A549 (cell line): ENCODE measurements at places on chromosomes 1 and 21. TPM values are rescaled to one million over a fixed set of nuclear protein-coding genes. Genes with fewer than 3 reads are reported as not detected.

DNA sequence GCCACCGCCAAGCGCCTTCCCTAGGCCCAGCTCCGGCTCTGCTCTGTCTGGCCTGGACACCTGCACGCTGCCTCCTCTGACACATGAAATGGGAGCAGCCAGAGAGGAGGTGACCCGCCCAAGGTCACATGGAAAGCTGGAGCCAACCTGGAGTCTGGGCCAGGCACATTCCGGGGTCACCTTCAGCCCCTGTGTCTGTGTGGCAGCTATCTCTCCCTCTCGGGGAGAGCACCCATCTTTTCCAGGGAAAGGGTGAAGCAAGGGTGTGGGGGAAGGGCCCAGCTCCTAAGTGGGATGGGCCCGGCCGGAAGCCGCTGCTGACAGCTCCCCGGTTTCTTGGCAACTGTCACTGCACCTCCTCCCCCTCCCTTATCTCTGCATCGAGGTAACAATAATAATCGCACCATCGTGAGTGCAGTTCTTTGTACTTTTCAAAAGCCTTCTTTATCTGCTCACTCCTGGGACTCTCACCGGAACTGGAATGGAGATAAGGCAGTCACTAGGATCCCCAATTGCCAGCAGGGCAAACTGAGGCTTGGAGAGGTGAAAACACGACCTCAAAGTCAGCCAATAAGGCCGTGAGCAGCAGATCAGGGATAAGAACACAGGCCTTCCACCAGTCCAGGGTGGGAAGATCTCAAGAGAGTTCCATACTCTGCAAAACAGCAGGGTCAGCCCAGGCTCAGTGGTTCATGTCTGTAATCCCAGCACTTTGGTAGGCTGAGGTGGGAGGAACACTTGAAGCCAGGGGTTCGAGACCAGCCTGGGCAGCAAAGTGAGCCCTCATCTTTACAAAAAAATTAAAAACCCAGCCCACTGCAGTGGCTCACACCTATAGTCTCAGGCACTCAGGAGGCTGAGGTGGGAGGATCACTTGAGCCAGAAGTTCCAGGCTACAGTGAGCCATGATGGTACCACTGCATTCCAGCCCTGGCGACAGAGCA is 36.9 kb downstream of the RAP1GAP start:
- peak; percentile 37 for DNase-seq

Gene HSD3B1
- polyA plus RNA-seq, result not detected in 3 replicates

Gene TAS1R1
- 0.04 TPM in 1 of 3 replicates, not detected in the others for polyA plus RNA-seq

GRCh38 chr1:78501203-78501602 is 10.4 kb downstream of the PTGFR start:
- no peak for DNase-seq

- DNase-seq, result no peak
Measured at GRCh38 chr21:39029086-39029755, 154.0 kb downstream of the PSMG1 start.

- DNase-seq, result no peak
Measured at GRCh38 chr1:38392861-38393260, 346.3 kb upstream of the POU3F1 start.

DNA sequence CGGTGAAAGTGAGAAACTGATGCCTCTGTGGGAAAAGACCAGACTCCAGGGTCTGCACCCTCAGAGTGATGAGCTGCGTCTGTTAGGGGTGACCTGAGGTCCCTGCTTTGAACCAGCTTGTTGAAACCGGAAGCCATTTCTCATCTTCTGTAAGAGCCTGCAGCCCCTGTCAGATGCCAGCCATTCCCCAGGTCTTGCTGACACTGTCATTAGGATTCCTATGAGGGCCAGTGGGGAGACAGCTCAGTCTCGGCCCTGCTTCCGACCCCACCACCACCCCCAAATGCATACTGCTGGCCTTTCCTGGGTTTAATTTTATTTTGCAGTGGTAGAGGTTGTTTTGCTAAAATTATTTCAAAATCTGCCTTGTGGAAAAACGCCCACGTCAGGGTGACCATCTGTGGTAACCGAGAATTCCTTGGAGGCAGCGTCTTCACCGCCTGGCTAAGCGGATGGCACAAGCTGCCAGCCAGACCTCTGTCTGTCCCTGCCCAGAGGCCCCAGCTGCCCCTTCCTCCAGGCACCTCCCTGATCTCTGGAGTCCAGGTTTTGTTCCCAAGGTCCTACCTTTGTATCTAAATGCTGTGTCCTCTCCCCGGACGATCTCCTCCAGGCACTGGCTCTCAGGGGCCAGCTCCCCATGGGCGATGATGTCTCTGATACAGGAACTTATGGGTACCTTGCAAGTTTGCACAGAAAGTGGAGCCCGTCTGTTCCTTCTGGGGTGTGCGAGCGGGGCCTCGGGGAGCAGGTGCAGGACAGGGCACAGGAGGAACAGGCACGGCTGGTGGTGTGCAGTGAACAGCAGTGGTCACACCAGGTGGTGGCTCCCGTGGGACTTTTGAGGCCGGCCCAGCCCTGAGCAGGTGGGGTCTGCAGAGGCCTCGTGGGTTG is 49.9 kb downstream of the PRKCZ start:
- DNase-seq, result no peak

Gene GJB4
- 0.04 to 0.07 TPM in 2 of 3 replicates, not detected in the other for polyA plus RNA-seq

DNA sequence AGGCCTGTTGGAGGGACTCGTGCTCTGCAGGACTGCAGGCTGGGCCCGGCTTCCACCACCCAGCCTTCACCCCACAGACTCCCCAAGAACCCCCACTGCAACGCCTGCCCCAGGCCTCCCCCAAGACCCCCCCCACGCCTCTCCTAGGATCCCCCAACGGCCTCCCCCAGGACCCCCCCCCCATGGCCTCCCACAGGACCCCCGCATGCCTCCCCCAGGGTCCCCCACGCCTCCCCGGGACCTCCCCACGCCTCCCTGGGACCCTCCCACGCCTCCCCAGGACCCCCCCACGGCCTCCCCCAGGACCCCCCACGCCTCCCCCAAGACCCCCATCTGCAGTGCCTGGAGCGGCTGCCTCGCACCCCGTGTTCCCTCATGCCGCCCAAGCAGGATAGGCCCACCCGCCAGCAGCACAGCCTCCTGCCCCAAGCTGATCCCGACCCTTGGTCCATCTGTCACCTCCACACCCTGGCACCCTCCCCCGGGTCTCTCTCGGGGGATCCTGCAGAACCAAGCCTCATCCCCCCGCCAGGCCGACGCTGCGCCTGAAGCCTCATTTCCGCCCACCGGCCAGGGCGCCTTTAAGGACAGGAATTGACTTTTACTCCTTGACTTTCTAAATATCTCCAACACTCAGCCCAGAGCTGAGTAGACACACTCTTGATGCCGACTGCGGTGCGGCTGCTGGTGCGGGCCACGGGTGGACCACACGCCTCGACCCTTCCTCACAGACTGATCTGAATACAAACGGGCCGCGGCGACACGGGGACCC is 14.1 kb upstream of the RNF223 start:
- no peak for DNase-seq

- no peak for DNase-seq
Measured at GRCh38 chr1:177451191-177451590, 280.4 kb downstream of the BRINP2 start.

Gene TEDDM1
- not detected in 3 replicates for polyA plus RNA-seq

GRCh38 chr1:59329412-59330053 is 32.6 kb downstream of the FGGY start:
- DNase-seq, result no peak

GRCh38 chr1:31453384-31454079 is 40.5 kb downstream of the SERINC2 start:
- DNase-seq, result no peak

- DNase-seq, result no peak
Measured at GRCh38 chr1:50610563-50610962, 187.3 kb upstream of the DMRTA2 start.

- DNase-seq, result peak; percentile 35
Measured at GRCh38 chr1:244730153-244730933, 77.4 kb downstream of the DESI2 start.

Gene CBR1
- 203 to 211 TPM (median 208 TPM) in 3 replicates for polyA plus RNA-seq

DNA sequence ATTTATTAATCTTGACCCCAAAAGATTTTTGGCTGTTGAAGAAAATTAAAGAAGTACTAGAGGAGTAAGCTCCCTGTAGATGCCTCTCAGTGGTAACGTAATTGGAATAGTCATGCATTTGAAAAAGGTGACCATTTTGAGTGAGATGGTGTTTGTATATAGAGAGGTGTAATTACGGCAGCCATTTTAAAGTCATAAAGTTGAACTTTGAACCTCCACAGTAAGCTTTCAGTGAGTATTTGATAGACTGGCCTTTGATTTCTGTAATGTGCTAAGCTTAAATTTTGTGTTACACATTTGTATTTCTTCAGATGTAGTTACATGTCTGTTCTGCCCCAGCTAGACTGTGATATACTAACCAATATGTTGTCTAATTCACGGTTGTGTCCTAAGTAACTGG is 21.5 kb upstream of the TMCO2 start:
- DNase-seq, result no peak

DNA sequence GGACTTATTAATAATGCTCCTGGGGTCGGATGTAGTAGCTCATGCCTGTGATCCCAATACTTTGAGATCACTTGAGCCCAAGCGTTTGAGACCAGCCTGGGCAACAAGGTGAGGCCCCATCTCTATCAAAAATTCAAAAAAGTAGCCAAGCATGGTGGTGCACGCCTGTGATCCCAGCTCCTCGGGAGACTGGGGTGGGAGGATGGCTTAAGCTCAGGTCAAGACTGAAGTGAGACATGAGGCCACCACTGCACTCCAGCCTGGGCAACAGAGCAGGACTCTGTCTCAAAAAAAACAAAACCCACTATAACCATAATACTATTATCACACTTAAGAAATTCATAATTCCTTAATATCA is 1.6 kb upstream of the DEGS1 start:
- DNase-seq, result no peak

GRCh38 chr1:167206166-167206835 is 14.4 kb upstream of the POU2F1 start:
- DNase-seq, result no peak

DNA sequence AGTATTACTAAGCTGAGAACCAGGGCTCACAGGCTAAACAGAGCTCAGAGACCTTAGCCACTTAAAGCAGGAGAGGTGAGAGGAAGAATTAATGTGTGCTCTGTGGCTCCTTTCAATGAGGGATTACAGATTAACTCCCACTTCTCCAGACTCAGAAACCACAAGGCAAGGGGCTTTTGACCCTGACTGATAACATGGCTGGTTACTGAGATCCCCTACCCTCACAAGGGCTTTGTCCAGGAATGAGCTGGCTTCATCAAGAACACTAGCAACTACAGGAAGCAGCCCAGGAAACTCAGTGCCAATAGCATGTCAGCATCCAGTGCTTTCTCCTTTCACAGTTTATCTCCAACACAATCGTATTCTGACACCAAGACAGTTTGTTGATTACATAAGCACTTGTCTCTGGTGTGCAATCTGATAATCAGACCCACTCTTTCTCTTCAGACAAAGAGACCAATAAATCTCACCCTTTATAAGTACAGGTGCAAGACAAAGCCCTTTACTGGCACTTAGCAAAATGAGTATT is 38.8 kb downstream of the ERI3 start:
- no peak for DNase-seq

GRCh38 chr21:34526241-34526617 is 14.2 kb upstream of the KCNE1 start:
- DNase-seq, result no peak

DNA sequence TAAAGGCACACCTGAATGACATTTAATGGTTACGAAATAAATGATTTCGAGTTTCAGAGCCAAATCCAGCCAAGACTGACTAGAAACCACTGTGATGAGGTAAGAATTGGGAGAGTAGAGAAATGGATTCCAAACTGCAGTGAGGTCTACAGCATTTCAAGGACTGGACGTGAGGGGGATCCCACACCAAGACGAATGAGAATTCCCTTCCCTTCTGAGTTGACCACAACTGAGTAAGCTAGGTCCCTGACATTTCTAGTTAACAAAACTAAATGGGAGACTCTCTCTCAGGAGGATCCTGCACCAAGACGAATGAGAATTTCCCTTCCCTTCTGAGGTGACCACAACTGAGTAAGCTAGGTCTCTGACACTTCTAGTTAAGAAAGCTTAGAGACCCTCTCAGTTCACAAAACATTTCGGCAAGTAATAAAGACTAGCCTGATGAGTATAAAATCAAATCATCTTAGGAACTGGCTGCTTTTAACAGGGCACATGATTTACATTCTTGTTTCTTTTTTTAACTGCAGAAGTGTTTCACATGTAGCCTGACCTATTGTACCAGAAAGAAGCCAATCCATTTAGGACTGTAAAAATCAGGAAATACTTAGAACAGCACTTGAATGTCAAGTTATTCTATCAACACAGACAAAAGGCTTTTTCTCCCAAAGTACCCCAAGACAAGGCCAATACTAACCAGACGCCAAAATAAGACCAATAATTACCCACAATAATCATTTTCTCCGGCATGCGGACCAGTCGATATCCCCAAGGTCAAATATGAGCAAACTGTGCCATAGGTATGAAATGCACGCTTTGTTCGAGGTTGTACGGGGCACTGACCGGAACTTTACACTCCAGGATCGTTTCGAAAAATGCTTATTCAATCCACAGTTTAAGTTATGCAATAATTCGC is 1.4 kb upstream of the SPATA1 start:
- no peak for DNase-seq

DNA sequence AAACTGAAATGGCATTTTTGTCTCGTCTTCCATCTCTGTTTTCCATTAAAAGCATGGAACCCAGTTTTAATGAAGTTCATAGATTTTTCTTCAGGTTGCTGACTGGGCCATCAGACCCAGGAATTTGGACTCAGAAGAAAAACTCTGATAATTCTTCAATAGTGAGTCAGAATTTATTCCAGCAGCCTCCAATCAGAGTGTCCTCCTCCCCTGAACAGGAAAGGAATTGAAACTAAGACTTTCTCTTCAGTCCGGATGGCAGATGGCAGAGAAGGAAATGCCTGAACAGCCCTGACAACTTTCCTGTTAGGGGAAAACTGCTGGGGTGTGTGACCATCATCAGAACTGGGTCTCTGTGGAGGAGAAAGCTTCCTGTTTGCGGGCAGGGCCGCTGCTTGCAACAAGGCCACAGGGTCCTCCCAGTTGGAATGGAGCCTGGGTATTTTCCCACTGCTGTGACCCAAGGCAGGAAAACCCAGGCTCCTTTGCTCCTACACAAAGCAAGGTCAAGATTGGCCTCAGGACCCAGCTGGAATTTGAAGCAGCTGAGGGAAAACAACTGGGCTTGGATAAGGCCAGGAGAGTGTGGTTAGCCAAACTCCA is 20.7 kb downstream of the CD34 start:
- DNase-seq, result no peak

DNA sequence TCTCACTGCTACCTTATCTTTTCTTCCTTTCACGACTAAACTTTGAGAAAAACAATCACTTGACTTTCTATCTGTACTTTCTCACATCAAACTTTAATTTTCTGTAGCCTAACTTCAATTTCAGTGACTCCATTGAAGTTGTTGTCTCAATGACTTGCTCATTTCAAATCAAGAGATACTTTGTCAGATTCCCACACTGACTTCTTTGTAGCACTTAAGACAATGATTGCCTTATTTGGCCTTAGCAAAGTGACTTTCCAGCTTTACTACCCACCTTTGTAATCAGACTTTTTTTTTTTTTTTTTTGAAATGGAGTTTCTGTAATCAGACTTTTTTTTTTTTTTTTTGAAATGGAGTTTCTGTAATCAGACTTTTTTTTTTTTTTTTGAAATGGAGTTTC is 37.0 kb downstream of the AGO4 start:
- no peak for DNase-seq

Gene TNFRSF14
- polyA plus RNA-seq, result 0.22 to 0.31 TPM (median 0.25 TPM) in 3 replicates

GRCh38 chr1:25799935-25800702 is at the start of gene SELENON:
Gene SELENON (plus strand): TSS chr1:25800193. CDS start chr1:25800231, 38 bp downstream.
- DNase-seq, result no peak

Gene AUNIP
- 5.6 to 7.3 TPM (median 6.5 TPM) in 3 replicates for polyA plus RNA-seq

- no peak for DNase-seq
Measured at GRCh38 chr1:98516306-98516705, 145.2 kb upstream of the SNX7 start.

GRCh38 chr1:157110003-157110402 is 10.4 kb upstream of the ETV3L start:
- DNase-seq, result no peak

GRCh38 chr1:22349362-22350043 is 102.1 kb upstream of the ZBTB40 start:
- no peak for DNase-seq
